ENCODE measurements at places on chromosomes 11 and 22. TPM values are rescaled to one million over a fixed set of nuclear protein-coding genes. Genes with fewer than 3 reads are reported as not detected.

DNA sequence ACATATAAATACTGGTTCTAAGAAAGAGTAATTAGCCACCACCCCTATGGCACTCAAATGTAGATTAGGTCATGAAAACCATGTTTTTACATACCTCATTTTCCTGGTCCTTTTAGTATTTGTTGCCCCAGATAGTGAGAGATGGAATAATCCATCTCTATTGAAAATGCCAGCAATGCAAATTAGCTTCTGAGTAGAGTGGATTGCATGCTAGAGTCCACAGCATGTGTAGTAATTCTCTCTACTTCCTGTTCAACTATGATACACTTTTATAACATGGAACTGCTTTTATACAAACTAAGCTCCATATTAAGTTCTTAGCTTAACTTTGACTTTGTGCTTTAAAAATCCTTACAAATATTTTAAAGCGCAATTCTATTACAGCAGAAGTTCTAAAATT lies 73.2 kb downstream of the TRPC6 start:
- no peak for DNase-seq

IGLL1 gene
- 0.53 TPM for polyA plus RNA-seq

GRCh38 chr11:12270215-12270797 lies 107.1 kb upstream of the PARVA start:
- DNase-seq: no peak

GRCh38 chr11:61281581-61282250 lies 13.4 kb downstream of the VWCE start:
- DNase-seq: no peak

- no peak for DNase-seq
These were observed 12.0 kb upstream of the RBX1 start for GRCh38 chr22:40939202-40939601.

DNA sequence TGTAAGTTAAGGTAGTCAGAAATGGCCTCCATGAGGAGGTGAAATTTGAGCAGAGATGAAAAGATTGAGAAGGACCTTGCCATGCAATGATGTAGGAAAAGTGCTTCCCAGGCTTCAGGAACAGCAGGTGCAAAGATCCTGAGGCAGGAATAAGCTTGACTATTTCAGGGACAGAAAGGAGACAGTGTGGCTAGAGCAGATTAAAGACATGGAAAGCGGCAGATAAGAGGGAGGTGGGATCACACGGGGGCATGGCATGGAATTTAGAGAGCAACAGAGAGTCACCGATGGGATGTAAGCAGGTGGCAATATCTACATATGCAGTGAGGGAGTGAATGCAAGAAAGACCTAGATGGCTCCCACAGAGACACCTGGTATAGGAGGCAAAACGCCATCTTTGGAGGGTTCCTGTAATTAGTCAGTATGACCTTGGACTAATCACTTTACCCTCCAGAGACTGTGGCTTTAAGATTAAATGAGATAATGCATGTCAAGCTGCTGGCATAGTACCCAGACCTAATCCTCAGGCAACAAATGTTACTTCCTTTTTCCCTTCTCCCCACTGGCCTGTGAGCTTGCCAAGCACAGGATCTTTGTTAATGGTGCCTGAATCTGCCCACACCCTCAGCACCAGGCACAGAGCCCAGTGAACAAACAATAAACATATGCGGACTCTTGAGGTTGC lies 24.6 kb upstream of the ACER3 start:
- no peak for DNase-seq

DNA sequence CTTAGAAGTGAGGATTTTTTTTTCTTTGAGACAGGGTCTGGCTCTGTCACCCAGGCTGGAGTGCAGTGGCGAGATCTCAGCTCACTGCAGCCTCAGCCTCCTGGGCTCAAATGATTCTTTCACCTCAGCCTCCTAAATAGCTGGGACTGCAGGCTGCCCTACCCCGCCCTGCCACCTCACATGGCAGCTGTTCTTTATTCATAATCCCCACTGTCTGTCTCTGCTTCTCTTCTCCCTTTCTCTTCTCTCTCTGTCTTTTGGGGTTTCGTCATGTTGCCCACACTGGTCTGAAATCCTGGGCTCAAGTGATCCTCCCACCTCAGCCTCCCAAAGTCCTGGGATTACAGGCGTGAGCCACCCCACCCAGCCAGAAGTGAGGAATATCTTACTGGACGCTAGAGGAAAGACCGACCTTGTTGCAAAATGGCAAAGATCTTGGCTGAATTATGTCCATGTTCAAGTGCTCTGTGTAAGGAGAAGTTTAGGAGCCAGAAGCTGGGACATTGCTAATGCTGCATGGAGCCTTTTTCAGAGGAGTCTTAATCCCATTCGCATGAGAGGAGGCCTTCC lies 21.9 kb downstream of the KRTAP5-5 start:
- DNase-seq: no peak

DNA sequence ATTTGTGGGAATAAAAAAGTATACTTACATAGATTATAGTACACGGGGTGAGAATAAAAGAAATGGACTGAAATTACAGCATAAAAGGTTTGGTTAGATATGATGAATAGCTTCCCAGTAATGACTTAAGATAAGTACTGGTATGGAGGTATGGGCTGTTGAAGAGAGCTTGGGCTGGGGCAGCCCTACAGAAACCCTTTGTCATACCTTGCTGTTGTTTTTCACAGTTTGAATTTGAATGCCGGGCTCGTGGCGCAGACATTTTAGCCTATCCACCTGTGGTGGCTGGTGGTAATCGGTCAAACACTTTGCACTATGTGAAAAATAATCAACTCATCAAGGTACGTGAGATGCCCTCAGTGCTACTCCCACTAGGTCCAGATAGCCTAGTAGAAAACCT lies 42.3 kb upstream of the RBX1 start:
- no peak for DNase-seq

GRCh38 chr22:32202539-32203180 lies 2.2 kb downstream of the RFPL2 start:
- DNase-seq: no peak

DNA sequence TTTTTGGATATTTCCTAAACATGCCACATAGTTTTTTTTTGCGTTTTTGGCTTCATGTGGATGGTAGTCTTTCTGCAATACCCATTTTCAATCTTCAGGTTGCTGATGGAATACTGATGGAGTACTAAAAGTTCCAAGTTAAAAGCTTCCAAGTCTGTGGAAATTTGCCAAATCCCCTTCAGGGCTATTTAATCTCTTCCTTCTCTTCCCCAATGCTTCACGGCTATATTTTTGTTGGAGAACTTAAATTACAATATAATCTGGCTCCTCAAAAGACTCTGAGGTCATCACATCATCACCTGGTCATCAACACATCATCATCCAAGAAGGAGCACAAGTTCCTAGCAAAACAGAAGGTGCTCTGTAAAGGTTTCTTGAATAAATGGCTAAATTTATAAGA lies 881.0 kb upstream of the TENM4 start:
- DNase-seq: no peak

BTG4 gene
- polyA plus RNA-seq: not detected

TEX12 gene
- not detected for polyA plus RNA-seq

- DNase-seq: no peak
These were observed 12.2 kb downstream of the SFI1 start for GRCh38 chr22:31508536-31508935.

DNA sequence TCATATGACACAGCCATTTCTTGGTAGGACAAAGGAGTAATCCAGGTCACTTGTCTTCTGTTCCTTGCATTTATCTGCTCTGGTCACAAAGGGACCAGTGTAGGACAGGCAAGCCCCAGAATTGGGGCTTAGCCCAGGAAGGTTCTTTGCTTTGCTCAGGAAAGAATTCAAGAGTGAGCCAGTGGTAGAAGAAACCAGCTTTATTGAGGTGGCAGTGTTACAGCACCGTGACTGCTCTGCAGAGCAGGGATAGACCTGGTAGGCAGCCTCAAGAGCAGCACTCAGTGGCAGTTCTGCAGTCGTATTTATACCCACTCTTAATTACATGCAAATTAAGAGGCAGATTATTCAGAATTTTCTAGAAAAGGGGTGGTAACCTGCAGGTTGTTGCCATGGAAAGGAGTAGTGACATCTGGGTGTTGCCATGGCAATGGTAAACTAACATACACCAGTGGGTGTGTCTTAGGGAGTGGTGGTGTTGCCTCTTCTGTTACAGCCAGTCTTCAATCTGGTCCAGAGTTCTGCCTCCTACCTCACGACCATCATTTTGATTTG lies 84.9 kb upstream of the RAB1B start:
- DNase-seq: no peak

DNA sequence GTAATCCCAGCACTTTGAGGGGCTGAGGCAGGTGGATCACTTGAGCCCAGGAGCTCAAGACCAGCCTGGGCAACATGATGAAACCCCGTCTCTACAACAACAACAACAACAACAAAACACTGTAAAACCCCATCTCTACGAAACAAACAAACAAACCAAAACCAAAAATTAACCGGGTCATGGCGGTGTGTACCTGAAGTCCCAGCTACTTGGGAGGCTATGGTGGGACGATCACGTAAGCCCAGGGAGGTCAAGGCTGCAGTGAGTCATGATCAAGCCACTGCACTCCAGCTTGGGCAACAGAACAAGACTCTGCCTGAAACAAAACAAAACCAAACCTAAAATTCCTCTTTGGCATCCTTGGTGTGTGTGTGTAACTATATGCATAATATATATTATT lies 7.0 kb upstream of the POLA2 start:
- no peak for DNase-seq

GRCh38 chr11:29026286-29026685 lies 918.1 kb downstream of the METTL15 start:
- no peak for DNase-seq

EHF gene
- polyA plus RNA-seq: 27.6 TPM

ZNF214 gene
- polyA plus RNA-seq: 13.7 TPM

OR2AT4 gene
- not detected for polyA plus RNA-seq

GRCh38 chr22:36366291-36366708 lies 21.5 kb downstream of the MYH9 start:
- DNase-seq: no peak

DNA sequence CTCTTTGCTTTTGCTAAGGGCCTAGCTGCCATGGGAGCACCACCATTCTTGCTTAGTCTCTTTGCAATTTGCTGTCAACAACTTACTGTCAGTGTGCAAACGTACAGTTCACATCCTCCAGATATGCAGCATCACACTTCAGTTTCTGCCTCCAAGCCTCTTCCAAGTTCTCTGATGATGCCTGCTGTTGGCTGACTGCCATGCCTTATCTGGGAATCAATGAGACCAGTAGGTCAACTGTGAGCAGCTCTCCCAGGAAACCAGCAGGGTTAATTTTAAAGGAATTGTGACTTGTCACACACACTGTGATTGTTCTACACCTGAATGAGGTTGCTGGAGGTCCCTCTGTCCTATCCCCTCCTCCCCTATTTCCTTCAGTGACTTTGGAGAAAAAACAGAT lies 56.0 kb downstream of the COPB1 start:
- no peak for DNase-seq

OR2D2 gene
- not detected for polyA plus RNA-seq

DNA sequence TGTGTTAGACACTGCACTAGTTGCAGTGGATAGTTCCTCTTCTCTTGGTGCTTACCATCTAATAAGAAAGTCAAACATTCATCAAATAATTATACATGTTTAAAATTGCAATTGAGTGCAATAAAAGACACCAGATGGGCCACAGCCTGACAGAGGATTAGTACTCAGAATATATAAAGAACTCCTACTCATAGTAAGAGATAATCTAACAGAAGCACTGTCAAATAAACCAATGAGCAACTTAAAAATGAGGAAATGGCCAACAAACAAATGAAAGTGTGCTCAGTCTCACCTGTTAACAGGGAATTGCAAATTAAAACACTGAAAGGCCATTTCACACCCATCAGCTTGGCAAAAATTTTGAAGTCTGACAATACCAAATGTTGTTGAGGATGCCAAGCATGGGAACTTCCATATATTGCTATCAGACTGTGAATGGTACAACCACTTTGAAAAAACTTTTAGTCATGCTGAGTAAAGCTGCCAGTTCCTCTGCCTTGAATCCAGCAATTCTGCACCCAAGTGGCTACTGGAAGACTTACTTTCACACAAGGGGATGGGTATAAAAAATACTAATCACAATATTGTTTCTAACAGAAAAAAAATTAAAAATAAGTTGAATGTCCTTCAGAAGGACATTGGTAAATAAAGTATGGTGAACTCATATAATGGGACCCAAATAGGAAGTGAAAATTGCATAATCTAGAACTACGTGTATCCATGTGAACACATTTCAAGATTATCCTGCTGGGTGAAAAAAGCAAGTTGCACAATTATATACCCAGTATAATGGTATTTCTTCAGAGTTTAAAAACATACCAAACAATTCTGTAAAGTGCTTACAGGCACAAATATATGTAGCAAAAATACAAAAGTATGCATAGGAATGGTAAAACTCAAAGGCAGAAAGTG lies 41.4 kb upstream of the CREB3L1 start:
- no peak for DNase-seq

GRCh38 chr11:5967708-5968107 lies 586 bp downstream of the OR56A5 start:
- DNase-seq: no peak

GRCh38 chr11:92759571-92760214 lies 209.8 kb upstream of the MTNR1B start:
- no peak for DNase-seq

GRCh38 chr22:35630387-35630793 lies 13.3 kb upstream of the MB start:
- DNase-seq: no peak

FDXACB1 gene
- 6.0 TPM for polyA plus RNA-seq

MB gene
- 1.9 TPM for polyA plus RNA-seq

GRCh38 chr11:2442589-2442988 lies 1.7 kb downstream of the TRPM5 start:
- DNase-seq: no peak
